ENCODE measurements at places on chromosomes 7 and 10.

DNA sequence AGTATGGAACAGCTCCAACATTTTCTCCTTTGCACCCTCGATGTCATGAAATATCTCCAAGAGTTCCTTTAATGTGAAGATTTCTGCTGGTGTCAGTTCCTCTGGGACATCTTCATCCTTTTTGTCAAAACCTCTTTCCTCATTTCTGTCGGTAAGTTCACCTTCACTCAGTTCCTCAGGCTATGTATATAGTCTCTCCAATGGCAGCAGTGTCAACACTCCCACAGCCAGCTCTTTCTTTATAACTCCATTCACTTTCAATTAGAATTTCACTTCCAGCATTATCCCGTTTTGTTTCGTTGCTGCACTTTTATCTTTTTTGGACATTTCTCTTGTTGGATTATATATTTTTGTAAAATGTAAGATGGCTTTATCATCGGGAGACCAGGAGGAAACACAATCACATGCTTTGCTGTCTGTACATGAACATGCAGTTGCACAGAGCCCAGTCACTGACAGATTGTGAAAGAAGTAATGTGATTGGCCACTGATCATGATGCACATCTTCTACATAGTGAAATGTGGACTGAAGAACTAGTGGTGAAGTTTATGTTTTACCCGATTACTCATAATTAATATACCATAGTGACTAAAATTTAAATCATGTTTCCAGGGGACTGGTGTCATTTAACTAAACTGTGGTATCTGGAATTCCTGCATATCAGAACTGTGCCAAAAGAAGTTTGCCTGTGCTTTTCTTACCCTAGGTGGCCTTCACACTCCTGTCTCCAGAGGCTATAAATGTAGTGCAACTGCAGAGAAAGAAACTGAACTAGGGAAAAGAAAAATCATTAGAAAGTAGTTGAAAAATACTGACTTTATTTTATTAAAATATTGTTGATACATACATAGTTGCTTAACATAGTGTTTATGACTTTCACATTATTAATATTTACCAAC, 289.6 kb downstream of the PPP1R3A start:
- no peak for DNase-seq

DNA sequence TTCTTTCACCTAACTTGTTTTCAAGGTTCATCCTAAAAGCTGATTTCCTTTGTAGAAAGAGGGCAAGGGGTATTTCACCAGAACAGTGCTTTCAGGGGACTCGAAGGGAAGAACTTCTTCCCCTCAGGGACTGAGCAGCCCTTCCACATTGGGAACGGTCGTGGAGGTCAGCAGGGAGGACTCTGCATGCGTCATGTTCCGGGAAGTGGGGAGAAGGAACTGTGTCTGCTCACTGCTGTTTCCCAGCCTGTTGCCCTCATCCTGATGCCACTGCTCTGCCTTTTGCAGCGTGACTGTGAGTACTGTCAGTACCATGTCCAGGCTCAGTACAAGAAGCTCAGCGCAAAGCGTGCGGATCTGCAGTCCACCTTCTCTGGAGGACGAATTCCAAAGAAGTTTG, 27.2 kb downstream of the MCM10 start:
- DNase-seq, result no peak

DNA sequence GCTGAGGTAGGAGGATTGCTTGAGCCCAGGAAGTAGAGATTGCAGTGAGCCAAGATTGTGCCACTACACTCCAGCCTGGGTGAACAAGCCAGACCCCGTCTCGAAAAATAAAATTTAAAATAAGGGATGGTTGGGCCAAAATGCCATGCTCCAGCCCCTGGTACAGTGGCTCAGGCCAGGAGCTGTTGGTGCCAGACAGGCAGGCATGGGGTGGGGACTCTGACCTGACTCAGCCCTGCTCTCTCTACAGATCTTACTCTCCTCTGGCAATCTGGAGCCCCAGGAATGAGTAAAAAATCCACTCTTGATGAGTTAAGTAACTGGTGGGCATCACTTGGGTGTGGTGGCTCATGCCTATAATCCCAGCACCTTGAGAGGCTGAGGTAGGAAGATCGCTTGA, 8.4 kb upstream of the TMEM120A start:
- DNase-seq, result no peak

DNA sequence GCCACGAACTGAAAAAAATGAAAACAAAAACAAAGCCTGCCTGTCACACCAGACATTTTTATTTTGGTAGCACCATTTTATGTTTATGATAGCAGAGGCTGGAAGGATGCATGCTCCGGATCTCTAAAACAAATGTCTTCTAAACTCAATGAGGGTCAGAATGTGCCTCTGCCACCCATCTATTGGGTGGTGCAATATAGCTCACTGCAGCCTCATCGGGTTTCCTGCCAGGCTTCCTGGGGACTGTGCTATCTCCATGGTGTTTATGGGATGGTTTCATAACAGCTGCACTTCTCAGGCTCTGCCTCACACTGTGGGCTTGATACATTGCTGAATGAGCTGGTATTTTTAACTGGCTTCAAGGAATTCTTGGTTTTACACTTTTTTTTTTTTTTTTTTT, 94.4 kb downstream of the ITIH5 start:
- no peak for DNase-seq

GRCh38 chr10:92689663-92690210, at the start of gene HHEX:
TSS of gene HHEX (plus strand) at chr10:92689955. CDS start at chr10:92689987, 32 bp downstream.
- peak; percentile 31 for DNase-seq

- DNase-seq, result no peak
Observed at GRCh38 chr7:142685877-142686508, 63.3 kb upstream of the PRSS1 start.
